ENCODE measurements at places on chromosomes 4 and X. TPM values are rescaled to one million over a fixed set of nuclear protein-coding genes. Genes with fewer than 3 reads are reported as not detected.

GRCh38 chr4:115607311-115607710, 493.9 kb upstream of the NDST4 start:
- no peak for DNase-seq

The PABPC1L2B gene
- not detected for total RNA-seq

The TBX22 gene
- total RNA-seq, result not detected

The RBPJ gene
- total RNA-seq, result 32.6 TPM

GRCh38 chr4:997375-998071, 4.3 kb upstream of the SLC26A1 start:
- no peak for DNase-seq

GRCh38 chr4:77927991-77928925, 65.6 kb downstream of the MRPL1 start:
- no peak for DNase-seq

- no peak for DNase-seq
Observed at GRCh38 chr4:77209936-77210335, 52.9 kb downstream of the CCNG2 start.

The SYP gene
- 4.6 TPM for total RNA-seq
